ENCODE measurements at places on chromosomes 6 and 20. TPM values are rescaled to one million over a fixed set of nuclear protein-coding genes. Genes with fewer than 3 reads are reported as not detected.

DNA sequence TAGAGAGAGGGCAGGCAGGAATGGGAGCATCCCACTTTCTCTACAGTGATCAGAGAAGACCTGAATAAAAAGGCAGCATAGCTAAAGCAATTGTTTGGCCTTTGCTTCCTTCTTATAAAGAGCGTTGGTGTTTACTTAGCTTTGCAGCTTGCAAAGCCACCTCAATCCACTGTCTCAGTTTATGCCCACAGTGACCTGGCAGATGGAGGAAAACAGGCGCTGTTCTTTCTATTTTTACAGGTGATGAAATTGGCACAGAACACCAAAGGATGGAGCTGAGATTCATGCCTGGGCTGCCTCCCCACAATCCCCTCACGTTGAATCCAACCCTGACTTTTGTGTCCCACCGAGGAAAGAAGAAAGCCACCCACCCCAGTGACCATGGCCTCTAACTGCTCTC, 130.5 kb downstream of the TTLL2 start:
- no peak for DNase-seq

SLC17A9 gene
- total RNA-seq: 3.9 TPM

DNA sequence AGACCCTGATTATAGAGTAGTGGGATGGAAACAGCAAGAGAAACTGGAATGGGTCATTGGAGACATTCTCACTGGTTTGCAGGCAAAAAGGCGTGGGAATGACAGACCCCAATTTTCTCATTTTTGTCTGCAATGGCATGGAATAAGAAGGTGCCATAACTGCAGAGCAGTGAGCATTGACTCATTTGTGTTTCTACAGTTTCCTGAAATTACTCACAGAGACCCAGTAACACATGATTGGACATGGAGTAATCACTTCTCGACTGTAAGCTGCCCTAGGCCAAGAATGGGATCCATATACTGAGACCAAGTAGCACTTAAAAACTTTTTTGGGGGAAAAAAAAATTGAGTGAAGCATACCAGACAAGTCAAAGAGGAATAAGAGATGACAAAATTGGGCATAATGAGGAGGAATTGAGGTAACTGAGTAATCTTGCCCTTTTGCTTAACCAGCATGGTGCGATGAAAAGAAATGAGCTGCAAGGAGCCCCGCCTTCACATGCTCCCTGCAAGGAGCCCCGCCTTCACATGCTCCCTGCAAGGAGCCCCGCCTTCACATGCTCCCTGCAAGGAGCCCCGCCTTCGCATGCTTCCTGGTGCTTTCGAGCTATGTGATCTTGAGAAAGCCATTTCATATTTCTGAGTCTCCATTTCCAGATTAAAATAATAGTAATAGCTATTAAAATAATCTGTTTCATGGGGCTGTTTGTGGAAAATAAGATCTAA, 44.1 kb downstream of the NHSL1 start:
- DNase-seq: no peak

DNA sequence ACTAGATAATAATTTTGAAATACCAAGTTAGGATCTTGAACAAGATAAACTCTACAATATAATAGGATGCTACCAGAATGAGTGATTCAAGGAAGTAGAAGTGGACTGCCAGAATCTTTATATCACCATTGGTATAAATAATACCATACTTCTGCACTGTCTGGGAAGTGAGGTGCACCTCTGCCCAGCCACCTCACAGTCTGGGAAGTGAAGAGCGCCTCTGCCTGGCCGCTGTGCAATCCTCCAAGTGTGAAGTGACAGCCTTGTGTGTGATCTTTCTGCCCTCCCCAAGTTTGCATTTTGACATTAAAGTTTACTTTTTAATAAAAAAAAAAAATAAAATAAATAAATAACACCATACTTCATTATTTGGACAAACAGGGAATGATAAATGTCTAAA, 18.8 kb downstream of the LATS1 start:
- DNase-seq: no peak

DNA sequence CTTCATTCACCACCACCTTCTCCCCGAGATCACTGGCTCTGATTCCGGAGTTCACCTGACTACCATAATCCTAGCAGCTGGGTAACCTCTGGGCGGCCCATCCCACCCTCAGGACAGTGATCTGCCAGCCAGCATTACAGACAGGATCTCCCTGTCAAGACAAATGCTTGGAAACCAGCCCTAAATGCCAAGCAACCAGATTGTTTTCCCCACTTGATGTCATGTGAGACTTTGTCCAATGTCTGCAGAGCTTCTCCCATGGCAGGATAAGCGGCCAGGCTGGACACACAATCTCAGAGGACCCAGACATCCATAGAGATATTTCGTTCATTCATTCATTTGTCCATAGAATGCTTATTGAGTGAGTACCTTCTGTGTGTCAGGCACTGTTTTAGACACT, 32.5 kb downstream of the PDYN start:
- DNase-seq: no peak

DEFB128 gene
- total RNA-seq: not detected

PTCHD4 gene
- 3.4 TPM for total RNA-seq

GRCh38 chr6:16712931-16713484, 48.3 kb downstream of the ATXN1 start:
- DNase-seq: no peak

DNA sequence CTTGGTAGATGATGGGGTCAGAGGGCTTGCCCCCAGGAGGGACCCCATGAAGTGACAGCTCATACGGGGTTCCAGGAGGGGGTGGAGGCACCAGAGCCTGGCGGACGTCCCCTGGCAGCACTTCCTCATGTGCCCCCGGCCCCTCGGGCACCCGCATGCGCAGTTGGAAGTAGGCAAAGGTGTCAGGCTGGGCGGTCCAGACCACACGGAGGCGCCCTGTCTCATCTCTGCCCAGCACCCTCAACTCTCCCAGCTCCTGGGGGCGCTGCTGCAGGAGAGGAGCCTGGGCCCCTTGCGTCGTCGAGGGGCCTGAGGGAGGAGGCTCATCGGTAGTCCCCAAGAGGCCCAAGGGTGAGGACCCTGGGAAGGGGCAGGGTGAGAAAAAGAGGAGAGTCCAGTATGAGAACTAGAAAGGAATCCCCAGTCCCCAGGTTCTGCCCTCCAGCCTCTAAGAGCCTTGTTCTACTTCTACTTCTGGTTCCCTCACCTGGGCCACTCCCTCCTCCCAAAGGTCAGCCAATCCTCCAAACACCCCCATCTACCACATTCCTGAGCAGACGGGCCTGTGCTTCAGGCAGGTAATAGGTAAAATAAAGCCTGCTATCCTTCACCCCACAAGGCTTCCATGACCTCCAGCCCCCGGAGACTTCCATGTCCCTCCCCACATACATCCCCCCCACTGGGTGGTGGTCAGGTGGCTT, 23.2 kb downstream of the TNXB start:
- DNase-seq: no peak

GRCh38 chr6:80156221-80156620, 49.8 kb downstream of the BCKDHB start:
- no peak for DNase-seq

BMP7 gene
- 287 TPM for total RNA-seq

WFDC12 gene
- not detected for total RNA-seq

GRCh38 chr20:39036011-39036410, 73.9 kb downstream of the DHX35 start:
- no peak for DNase-seq

ID4 gene
- total RNA-seq: 90.9 TPM

SAPCD1 gene
- 8.9 TPM for total RNA-seq

- DNase-seq: no peak
These were observed 97.3 kb downstream of the ANKRD60 start for GRCh38 chr20:58131151-58131550.

DNA sequence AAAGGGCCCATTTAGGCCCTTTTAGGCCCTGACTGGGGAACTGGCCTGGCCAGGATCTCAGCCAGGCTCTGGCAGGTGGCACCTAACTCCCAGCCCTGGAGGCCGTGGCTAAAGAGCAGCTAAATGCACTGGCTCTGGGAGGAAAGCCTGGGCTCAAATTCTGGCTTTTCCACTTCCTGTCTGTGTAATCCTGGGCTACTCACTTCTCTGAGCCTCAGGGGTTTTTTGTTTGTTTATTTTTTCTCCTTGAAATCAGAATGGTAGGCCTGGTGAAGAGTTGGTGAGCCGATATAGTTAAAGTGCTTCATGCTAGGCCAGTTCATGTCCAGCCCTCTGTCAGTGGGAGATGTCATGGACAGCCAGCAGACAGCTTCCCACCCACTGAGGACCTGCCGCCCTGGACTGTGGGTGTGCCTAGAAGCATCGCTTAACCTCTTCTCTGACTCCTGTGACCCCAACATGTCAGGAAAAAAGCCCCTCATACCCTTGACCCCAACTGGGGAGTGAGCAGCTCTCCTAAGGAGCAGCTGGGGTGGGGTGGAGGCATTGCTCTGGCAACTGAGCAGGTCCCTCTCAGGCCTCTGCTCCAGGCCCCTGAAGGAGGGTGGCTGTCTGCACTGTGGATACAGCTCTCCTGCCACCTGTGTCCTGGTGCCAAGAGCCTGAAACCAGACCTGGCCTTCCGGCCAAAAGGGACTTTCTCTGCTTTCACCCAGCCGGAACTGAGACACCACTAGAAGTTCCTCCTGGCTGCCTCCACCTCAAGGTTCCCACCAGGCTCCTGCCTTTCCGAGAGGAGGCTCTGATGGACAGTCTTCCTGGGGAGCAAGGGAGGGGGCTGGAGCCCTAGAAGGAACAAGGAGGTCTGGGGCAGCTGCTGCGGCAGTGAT, 57.2 kb upstream of the MYL9 start:
- DNase-seq: no peak

GRCh38 chr20:32599783-32600340, 14.7 kb upstream of the NOL4L start:
- no peak for DNase-seq

DNA sequence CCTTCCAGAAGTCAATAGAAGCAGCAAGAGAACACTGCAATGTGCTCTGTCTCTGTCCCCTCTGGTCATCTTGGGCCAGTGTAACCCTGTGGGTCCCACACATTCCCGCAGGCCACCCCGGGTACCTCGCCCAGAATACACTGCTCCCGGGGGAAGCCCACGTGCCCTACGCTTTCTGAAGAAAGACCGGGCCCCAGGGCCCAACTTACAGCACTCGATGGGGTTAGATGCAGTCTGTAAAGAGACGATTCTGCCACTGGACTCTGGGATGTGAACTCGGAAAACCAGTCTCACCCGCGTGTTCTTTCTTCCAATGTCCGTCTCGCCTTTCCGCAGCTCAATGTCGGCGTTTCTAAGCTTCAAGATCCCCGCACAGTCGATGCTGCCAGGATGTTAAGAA, 68.7 kb downstream of the NFATC2 start:
- DNase-seq: no peak

LINC00237 gene
- total RNA-seq: not detected
